ENCODE measurements at places on chromosomes 11 and 22. TPM values are rescaled to one million over a fixed set of nuclear protein-coding genes. Genes with fewer than 3 reads are reported as not detected.
A peak's percentile ranks its signal among the peaks of the same experiment; 100 is the strongest.

Gene RAG2
- not detected for polyA plus RNA-seq

Gene TMEM45B
- 1.1 TPM for polyA plus RNA-seq

Gene MIAT
- 0.76 TPM for polyA plus RNA-seq

Gene CATSPER1
- not detected for polyA plus RNA-seq

Gene OR8G1
- not detected for polyA plus RNA-seq

Gene VPREB1
- polyA plus RNA-seq: not detected

Gene BTG4
- polyA plus RNA-seq: not detected

Gene ANO9
- 4.8 TPM for polyA plus RNA-seq

GRCh38 chr11:32340181-32340580 is 95.2 kb downstream of the WT1 start:
- peaks cover 6% of the 10 kb centered on the region for H3K4me1 ChIP-seq
- DNase-seq: no peak
- peaks cover 16% of the 10 kb centered on the region for H3K27me3 ChIP-seq

- H3K36me3 ChIP-seq: no peaks in the 10 kb centered on the region
- H3K4me1 ChIP-seq: peaks cover 22% of the 10 kb centered on the region
- H3K27me3 ChIP-seq: no peaks in the 10 kb centered on the region
- H3K4me3 ChIP-seq: no peak overlapping the region
- DNase-seq: no peak
- H3K27ac ChIP-seq: no peak overlapping the region
Observed at GRCh38 chr22:49622241-49623105, 205.2 kb downstream of the BRD1 start.

DNA sequence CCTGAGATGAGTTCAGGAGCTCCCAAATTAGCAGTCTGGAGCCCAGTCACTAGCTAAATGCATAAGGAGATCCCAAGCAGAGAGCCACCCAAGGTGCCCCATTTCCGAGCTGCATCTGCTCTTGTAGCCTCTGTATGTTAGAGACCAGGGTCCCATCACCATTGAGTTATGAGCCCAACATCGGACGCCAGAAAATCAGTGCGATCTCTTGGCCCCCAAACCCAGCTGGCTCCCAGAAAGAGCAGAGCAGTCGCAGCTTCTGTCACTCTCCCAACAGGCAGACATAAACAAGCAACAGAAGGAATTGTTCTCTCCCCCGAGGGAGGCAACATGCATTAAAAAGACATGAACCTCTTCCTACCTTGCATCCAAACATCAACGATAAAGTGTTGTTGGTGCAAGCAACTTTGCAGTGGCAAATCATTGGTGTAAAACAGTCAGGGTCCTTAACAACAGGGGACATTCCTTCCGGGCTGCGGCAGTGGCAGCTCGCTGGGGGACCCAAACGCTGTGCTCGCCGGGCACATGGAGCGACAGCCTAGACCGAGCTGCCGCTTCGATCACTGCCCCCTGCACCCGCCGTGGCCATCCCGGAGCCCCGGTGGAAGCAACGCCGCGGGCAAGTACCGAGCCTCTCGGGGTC is 907.1 kb downstream of the DLG2 start:
- H3K27me3 ChIP-seq: peaks cover 7% of the 10 kb centered on the region
- DNase-seq: no peak
- peak overlapping the region; percentile 56 for H3K4me3 ChIP-seq
- no peaks in the 10 kb centered on the region for H3K4me1 ChIP-seq
- peak overlapping the region; percentile 44 for H3K27ac ChIP-seq

GRCh38 chr22:42670921-42671709 is 21.9 kb upstream of the CYB5R3 start:
- no peak overlapping the region for H3K4me3 ChIP-seq
- no peaks in the 10 kb centered on the region for H3K36me3 ChIP-seq
- H3K27ac ChIP-seq: peak overlapping the region; percentile 69
- no peaks in the 10 kb centered on the region for H3K27me3 ChIP-seq
- no peak for DNase-seq

- no peak for DNase-seq
- H3K4me3 ChIP-seq: no peak overlapping the region
- H3K27me3 ChIP-seq: peaks cover 6% of the 10 kb centered on the region
- H3K4me1 ChIP-seq: no peaks in the 10 kb centered on the region
- no peaks in the 10 kb centered on the region for H3K36me3 ChIP-seq
Observed at GRCh38 chr22:26981541-26981940, 324.2 kb downstream of the MIAT start.

- no peaks in the 10 kb centered on the region for H3K27me3 ChIP-seq
- H3K36me3 ChIP-seq: peaks cover 15% of the 10 kb centered on the region
- no peak for DNase-seq
- no peaks in the 10 kb centered on the region for H3K4me1 ChIP-seq
- H3K4me3 ChIP-seq: no peak overlapping the region
Observed at GRCh38 chr11:38824573-38824972, 2226.5 kb upstream of the RAG2 start.

DNA sequence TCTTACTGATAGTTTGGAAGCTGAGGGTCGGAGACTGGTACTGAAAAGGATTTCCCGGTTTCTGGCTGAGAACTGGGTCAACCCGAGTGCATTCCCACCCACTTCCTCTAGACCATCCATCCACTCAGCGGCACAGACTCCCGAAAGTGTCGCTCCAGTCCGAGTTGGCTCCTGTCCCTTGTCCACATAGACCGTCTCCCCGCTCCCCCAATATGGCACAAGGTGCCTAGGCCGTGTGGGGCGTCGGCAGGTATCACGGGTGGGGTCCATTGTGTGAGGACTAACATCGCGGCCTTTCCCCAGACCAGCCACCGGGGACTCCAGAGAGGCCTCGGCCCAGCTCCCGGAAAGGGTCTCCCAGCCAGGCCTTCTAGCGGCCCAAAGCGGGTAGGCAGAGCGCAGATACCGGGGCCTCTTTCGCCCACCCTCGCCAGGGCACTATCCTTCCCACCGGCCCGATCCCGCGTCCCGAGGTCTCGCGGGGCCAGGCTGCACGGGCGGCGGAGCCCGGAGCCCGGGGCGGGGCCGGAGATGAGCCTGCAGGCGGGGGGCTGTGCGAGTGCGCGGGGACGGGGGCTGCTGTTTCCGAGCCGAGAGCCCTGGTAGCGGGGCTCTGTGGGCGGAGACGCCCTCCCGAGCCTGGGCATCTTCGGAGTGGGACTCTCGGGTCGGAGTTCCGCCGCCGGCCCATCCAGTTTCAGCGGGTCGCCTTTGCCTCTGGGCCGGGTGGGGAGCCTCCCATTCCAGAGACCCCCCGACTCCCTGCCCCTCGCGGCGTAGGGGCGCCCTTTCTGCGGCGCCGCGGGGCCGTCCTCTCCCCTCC is 21.1 kb downstream of the SERPINH1 start:
- peak overlapping the region; percentile 88 for H3K4me3 ChIP-seq
- H3K27me3 ChIP-seq: no peaks in the 10 kb centered on the region
- no peaks in the 10 kb centered on the region for H3K36me3 ChIP-seq
- H3K27ac ChIP-seq: peak overlapping the region; percentile 89
- peaks cover 12% of the 10 kb centered on the region for H3K4me1 ChIP-seq
- DNase-seq: peak; percentile 28

- peaks cover 56% of the 10 kb centered on the region for H3K4me1 ChIP-seq
- peak overlapping the region; percentile 88 for H3K27ac ChIP-seq
Observed at GRCh38 chr11:14768526-14769188, 123.4 kb downstream of the CYP2R1 start.

DNA sequence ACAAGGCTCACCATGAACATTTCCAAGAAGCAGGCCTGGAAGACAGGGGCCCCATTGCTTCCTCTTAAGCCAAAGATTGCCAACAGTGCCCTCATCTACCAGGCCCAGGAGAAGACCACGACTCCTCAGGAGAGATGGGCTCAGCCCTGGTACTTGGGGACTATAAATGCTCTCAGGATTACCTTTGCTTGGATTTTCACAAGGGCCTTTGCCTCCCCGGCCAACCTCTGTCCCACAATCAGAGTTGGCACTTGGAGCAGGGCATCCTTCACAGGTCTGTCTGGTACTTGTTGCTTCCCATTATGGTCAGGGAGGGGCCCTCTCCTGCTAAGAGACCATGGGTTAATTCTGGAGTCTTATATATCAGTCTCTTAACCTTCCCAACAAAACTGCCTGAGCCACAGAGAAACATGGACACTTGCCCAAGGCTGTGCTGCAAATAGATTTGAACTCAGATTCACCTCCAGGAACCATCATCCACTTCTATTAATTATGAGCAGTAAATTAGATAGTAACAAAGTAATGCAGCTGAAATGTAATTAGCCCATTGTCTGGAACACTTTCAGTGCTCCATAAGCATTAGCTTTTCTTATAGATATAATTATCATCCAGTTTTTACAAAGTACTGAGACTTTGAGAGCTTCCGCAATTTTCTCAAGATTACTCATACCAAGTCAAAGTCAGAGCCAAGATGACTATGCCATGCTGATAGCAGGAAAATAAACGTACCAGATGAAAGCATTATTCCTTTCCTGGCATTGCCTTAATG is 33.5 kb downstream of the POU2AF3 start:
- H3K4me1 ChIP-seq: no peaks in the 10 kb centered on the region
- H3K27ac ChIP-seq: no peak overlapping the region
- no peaks in the 10 kb centered on the region for H3K36me3 ChIP-seq
- H3K4me3 ChIP-seq: no peak overlapping the region

DNA sequence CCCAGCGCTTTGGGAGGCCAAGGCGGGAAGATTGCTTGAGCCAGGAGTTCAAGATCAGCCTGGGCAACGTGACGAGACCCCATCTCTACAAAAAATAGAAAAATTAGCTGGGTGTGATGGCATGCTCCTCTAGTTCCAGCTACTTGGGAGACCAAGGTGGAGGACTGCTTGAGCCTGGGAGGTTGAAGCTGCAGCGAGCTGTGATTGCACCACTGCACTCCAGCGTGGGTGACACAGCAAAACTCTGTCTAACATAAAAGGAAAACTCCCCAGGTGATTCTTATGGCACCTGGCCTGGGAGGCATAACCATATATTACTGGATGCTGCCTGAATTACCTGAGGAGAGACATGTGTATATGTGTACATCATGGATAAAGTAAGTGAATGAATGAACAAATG is 29.1 kb downstream of the KIAA1671 start:
- peaks cover 22% of the 10 kb centered on the region for H3K27me3 ChIP-seq
- H3K27ac ChIP-seq: no peak overlapping the region
- H3K4me1 ChIP-seq: peaks cover 2% of the 10 kb centered on the region
- no peaks in the 10 kb centered on the region for H3K36me3 ChIP-seq

- no peaks in the 10 kb centered on the region for H3K36me3 ChIP-seq
- no peak overlapping the region for H3K27ac ChIP-seq
- peaks cover 3% of the 10 kb centered on the region for H3K27me3 ChIP-seq
- H3K4me3 ChIP-seq: no peak overlapping the region
- no peaks in the 10 kb centered on the region for H3K4me1 ChIP-seq
- DNase-seq: no peak
Observed at GRCh38 chr11:93039531-93040240, 70.2 kb downstream of the MTNR1B start.
